ENCODE measurements at places on chromosomes 5 and 9.

DNA sequence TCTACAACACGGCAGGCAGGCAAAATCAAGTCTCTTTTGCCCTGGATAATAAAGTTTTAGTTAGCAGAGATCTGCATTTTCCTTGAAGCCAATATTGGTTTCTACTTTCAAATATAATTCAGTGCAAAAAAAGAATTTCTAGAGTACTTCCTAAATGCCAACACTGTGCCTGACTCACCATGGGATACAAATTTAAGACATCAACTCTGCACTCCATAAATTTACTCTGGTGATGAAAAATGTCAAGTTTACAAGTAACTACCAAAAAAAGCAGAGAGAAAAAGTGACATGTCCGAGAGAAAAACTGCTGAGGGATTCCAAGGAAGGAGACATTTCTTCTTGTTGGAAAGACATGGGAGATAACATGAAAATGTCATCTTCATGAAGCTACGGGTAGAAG, 119.7 kb downstream of the RAPGEF6 start:
- DNase-seq: no peak

- no peak for DNase-seq
Measured at GRCh38 chr5:35091704-35092103, 44.0 kb upstream of the AGXT2 start.

DNA sequence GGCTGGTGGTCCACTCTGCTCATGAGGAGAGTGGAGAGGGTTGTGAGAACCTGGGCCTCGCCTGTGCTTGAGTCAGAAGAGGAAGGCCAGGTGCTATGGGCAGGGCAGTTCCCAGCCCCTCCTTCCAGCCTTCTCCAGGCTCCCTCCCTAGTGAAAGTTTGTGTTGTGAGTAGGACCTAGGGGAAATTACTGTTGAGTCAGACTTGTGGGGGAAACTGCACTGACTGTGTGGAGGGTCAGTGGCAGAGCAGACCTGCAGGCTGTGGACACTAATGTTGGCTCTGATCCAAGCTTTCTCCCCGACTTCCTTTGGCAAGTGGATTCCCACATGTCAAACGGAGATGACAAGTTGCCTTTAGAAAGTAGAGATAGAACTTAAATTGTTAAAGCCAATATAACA, 102.6 kb downstream of the ARHGAP26 start:
- DNase-seq: no peak

GRCh38 chr5:94031631-94032030, 290.2 kb upstream of the POU5F2 start:
- no peak for DNase-seq

GRCh38 chr5:2738156-2738699, 13.2 kb downstream of the IRX2 start:
- DNase-seq: no peak

DNA sequence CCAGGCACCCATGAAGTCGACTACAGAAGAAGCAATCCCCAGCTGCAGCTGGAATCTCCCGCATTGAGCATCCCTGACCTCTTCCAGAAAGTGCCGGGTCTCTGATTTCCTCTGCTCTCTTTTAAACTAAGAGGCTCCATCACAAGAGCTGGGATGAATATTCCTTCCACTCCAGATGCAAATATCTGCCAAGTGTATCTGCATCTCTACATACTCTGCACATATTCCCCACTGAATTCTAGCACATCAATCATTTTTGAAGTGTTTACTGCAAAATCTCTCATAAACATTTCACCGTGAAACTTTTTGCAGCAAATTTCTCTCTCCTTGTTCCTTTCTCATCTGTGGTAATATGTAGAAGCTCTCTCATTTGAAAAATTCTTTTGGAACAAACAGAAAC, 161.5 kb downstream of the GABRB2 start:
- no peak for DNase-seq

DNA sequence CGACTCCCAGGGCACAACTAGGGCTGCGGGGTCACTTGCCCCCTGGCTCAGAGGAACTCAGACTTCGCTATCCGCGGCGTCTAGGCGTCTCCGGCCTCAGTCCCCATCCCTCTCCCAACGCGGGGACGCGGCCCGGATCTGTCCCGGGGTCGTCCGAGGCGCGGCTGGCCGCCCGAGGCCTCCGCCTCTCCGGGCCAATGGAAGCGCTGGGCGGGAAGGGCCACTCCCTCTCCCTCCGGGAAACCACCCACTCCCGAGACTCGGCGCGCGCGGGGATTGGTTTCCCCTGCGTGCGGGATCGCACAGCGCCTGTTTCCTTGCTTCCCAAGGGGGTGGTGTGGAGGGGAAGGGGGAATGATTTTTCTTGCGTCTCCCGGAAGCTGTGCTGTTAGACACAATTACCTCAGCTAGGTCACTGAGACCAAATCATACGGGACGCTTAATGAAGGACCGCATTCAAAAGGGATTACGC, 38.3 kb downstream of the NR2F1 start:
- peak; percentile 56 for DNase-seq

GRCh38 chr5:16245249-16245648, 65.7 kb upstream of the MARCHF11 start:
- DNase-seq: no peak

GRCh38 chr9:121365564-121365963, 4.5 kb downstream of the STOM start:
- DNase-seq: no peak

DNA sequence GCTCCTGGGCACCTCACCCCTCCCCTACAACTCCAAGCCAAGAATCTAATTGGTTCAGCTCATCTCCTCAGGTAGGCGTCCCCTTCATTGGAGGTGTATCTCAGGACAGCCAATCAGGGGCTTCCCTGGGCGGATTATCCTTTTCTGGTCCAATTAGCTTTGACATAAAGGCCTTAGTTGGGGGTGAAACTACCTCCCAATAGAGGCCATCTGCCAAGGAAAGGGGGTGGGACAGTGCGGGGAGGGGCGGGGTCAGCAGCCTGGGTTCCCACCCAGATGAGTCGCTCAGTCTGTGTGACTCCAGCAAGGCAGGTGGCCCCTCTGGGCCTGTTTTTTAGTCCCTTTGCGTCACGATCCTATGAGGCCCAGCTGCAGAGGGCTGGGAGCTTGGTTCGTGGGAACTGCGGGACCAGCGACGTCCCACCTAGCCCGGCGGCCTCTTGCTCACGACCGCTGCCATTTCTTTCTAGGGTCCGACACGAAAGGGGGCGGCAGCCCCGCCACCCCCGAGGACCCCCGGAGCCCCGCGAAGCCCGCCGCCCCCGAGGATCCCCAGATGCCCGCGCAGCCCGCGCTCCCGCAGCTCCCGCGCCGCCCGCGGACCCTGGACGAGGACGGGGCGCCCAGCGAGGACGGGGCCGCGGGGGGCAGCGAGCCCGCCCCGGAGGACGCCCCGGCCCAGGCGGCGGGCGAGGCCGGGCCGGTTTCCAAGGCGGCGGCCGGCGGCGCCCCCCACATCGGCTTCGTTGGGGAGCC, 8.9 kb downstream of the PRRT1B start:
- DNase-seq: no peak

GRCh38 chr5:59956130-59956783, 62.7 kb upstream of the PDE4D start:
- DNase-seq: no peak

- no peak for DNase-seq
Measured at GRCh38 chr5:180471866-180472265, 22.3 kb upstream of the CNOT6 start.

DNA sequence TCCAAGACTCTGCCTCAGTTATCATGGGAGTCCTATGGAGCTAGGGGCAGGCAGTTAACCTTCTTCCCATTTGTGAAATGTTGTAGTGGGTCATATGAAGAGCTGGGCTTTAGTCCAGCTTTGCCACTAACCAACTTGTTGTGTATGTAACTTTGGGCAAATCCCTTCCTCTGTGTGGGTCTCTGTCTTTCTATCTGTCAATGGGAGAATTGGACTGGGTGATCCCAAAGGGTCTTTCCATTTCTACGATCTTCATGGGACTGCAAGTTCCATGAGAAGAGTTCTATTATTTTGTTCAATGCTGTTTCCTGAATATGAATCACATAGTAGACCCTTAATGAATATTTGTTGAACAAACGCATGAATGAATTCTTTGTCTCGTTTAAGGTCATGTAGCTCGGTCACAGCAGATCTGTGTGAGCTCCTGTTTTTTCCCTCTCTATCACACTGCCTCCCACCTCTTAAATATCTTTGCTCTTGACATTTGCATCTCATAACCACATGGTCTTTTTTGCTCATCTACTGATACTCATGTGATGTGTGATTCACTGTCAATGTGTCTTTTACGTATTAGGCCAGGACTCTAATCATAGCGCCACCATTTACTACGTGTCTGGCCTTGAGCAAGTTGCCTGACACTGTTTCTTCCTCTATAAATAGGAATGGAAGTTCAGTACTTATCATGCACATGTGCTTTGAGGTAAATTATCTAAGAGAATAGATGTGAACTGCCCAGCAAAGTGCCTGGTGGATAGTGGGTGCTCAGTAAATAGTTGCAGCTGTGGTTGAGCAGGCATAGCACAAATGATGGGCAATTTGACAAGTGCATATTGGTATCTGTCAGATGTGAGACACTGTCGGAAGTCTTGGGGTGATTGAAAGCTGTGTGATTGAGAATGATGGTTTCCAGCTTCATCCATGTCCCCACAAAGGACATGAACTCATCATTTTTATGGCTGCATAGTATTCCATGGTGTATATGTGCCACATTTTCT, 37.4 kb downstream of the PTTG1 start:
- no peak for DNase-seq

- DNase-seq: no peak
Measured at GRCh38 chr9:111411266-111411665, 72.9 kb downstream of the ECPAS start.

DNA sequence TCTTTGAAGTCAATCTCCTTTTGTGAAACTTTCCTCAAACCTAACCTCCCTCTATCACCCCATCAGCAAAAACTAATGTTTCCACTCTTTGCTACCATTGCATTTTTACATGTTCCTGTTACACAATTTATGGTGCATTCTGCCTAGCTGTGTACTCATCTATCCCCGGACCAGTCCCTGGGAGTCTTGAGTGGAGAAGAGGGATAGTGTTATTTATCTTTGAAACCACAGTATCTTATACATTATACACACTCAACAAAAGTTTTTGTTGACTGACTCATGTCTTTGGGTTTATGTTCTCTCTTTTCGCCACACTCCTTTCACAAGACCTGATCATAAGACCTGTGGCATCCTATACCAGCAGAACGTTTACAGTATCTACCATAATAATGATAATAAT, 26.4 kb downstream of the TNFAIP8 start:
- DNase-seq: no peak

- no peak for DNase-seq
Measured at GRCh38 chr5:36722900-36723299, 116.5 kb downstream of the SLC1A3 start.

DNA sequence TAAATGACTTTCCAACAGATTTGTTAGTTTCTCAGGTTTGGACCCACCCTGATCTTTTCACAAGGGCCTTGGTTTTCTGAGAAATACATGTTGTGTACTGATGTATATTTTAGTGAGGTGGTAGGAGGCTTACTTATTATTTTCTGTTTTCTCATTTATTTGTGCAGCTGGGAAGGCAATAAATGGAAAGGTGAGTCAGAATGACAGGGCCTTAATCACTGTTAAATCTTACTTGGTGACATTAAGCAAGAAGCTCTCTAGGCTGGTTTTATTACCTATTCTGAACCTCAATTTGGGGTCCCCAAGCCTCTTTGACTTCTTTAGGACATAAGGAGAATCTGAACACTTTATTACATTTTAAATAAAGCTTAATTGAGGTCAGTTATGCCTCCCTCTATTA, 214.0 kb upstream of the DAB2 start:
- no peak for DNase-seq

DNA sequence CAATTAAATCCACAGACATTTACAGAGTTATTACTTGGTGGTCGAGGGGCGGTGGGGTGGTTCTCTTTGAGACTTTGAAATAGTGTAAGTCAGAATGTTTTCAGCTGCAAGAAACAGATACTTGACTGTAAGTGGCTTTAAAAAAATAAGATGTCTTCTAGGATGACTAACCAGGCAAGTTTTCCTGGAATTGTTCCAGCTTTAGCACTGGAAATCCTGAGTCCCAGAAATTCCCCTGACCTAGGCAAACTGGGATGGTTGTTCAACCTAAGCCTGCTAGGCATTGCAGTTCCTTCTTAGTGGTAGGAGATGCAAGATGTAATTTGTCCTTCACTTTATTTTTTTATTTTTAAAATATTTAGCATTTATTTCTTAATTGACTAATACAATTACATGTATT, 169.5 kb upstream of the POC5 start:
- DNase-seq: no peak

GRCh38 chr9:86303316-86303975, 21.1 kb upstream of the ISCA1 start:
- DNase-seq: no peak

- DNase-seq: no peak
Measured at GRCh38 chr5:40333459-40334241, 346.1 kb upstream of the PTGER4 start.

GRCh38 chr9:114452219-114453165, 52.8 kb downstream of the WHRN start:
- DNase-seq: peak; percentile 84

GRCh38 chr9:117839862-117840261, 135.7 kb downstream of the TLR4 start:
- DNase-seq: no peak

DNA sequence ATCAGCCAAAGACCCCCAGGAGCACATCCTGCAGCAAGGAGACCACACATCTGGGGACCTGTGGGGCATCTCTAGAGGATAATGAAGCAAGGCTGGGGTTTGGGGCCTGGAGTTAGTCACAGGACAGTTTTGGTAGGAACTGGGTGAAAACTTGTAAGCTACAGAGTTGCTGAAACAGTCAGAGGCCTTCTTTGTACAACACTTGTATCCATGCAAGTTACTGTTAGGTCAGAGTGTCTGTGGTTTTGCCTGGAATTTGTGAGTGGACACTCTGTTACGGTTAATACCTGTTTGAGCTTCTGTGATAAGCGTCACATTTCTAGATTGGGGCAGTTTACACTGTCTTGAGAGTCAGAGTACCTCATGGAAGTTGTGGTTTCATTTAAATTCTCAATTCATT, 22.6 kb upstream of the ASPN start:
- DNase-seq: no peak

- DNase-seq: no peak
Measured at GRCh38 chr9:89481538-89481915, 16.4 kb downstream of the SEMA4D start.

GRCh38 chr9:35717132-35717870, 14.7 kb downstream of the TLN1 start:
- DNase-seq: no peak

DNA sequence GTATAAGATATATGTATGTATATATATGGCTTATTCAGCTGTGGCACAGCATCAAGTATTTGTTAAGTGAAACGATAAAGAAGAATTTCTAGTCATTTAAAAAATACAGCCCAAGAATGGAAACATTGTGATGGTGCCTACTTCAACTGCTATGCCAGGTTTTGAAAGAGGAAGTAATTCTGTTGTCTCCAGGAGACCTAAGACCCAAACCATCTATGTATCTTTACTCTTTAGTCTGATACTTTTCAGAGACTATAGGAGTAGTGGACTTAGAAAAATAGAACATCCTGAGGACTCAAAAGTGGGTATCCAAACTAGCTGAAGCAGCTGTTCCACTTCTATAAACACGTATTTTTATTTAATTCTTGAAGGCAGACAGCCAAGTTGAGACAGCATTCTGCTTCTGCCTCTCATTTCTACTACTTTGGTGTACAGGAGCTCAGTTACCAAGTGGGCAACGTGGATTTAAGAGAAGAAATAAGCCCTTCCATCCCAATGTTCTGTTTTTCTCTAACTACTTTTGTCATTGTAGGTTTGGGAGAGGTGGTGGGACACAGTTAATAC, 110.7 kb downstream of the RPS23 start:
- no peak for DNase-seq

- no peak for DNase-seq
Measured at GRCh38 chr5:103941596-103941995, 379.0 kb upstream of the NUDT12 start.

Measured in NCI-H1105 (cell line).